ENCODE measurements at places on chromosomes 2 and 18.

DNA sequence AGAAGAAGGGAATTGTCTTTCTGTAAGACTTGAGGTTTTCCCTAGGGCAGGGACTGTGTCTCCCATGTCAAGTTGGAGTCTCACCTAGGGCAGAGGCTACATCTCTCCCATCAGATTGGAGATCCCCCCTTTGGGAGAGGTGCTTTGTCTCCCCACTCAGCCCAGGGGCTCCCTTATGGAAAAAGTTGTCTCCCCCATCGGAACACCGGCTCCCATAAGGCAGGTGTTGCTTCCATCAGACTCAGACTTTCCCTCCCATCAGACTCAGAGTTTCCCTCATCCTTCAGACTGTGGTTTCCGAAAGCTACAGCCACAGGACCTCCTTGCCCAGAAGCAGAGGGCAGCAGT is 5.8 kb downstream of the ANKRD53 start:
- DNase-seq = no peak

DNA sequence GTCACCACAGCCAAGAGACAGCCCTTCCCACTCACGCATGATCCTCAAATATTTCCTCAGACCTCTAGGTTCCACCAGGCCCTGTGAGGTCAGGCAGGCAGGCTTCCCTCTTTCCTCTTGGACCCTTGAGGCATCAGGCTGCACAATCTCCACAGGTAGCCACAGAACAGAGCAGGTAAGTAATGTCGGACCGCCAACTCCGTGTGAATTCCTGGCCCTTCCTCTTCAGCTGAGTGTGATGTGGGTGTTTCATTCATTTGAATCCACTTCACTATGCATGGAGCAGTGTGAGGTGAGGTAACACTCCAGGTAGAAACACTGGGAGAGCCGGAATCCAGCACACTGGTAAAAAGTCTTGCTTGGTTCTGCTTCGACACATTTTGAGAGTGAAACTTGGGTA is 44.0 kb downstream of the MRPL35 start:
- no peak for DNase-seq

- no peak for DNase-seq
These were observed 1641.7 kb upstream of the ACVR2A start for GRCh38 chr2:146203064-146203624.

GRCh38 chr2:241984271-241984655 is 114.7 kb downstream of the RTP5 start:
- no peak for DNase-seq

GRCh38 chr2:62705859-62706720 is 577 bp downstream of the EHBP1 start:
- DNase-seq = no peak

- DNase-seq = no peak
These were observed 20.9 kb upstream of the LMAN1 start for GRCh38 chr18:59379772-59380522.

DNA sequence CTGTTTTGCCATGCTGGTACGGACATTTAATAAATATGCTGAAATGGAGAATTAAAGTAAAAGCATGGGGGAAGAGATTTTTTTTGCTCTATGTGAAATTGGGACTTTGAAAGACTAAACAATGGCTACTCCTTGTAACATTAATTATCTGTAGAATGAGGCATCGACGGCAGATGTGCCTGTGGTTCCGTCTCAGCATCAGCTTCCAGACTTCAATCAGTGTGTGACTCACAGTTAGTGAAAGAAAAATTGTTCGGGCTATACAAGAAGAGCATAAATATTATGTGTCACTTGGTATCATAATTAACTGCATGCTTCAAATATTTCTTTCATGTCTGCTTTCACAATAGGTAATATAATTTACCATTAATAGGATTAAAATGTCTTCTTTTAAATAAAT is 117.0 kb upstream of the SMIM21 start:
- no peak for DNase-seq

DNA sequence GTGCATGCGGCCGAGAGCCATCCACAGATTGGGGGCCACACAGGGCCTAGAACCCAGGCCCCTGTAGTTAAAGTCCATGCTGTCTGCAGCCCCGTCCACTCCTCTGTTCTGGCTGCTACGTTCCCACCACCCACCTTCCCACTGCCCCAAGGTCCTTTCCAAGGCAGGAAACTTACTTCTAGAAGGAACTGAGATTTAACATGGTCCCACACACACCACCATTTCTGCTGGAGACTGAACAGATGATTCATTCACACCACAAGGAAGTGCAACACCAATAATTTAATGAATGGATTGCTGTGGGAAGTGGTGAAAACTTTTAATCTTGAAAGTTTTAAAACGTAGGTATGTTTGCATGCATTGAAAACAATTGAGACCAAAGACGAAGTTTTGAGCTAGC is 95.2 kb downstream of the LBH start:
- no peak for DNase-seq

- DNase-seq = no peak
These were observed 6.5 kb upstream of the LGALSL start for GRCh38 chr2:64447317-64448040.

- no peak for DNase-seq
These were observed 478.7 kb upstream of the TCF4 start for GRCh38 chr18:56066524-56067213.

GRCh38 chr2:217612920-217613319 is 389.9 kb downstream of the TNS1 start:
- DNase-seq = no peak

GRCh38 chr2:57343391-57344006 is 703.1 kb upstream of the VRK2 start:
- no peak for DNase-seq

- DNase-seq = no peak
These were observed 1.2 kb downstream of the SLC4A10 start for GRCh38 chr2:161625314-161625919.

DNA sequence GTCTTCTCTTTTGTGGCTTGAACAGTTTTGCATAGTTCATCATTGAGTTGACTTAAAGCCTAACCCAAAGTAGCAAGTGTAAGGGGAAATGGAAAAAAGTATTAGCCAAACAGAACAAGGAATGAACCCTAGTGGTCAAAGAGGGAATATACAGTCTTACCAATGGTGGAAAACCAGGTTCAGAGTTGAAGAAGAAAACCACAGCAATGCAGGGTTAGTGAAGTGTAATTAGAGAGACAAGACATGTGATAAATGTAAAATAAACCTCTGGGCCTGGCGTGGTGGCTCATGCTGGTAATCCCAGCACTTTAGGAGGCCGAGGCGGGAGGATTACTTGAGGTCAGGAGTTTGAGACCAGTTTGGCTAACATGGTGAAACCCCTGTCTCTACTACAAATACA is 2.4 kb downstream of the TTN start:
- no peak for DNase-seq

DNA sequence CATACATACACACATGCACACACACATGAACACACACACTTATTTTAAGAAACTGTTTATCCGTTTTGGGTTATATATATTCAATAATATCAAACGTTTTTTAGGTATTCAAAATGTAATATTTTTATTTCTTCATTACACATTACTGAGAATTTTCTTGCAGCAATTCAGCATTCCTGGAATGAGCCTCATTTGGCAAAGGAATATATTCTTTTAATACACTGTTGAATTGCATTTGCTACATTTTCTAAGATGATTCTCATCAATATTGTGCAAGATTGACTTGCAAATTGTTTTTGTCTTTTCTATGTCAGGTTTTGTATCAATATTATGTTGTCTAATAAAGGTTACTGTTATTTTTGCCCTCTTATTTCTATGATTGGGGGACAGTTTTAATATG is 276.1 kb upstream of the CYP26B1 start:
- DNase-seq = no peak

DNA sequence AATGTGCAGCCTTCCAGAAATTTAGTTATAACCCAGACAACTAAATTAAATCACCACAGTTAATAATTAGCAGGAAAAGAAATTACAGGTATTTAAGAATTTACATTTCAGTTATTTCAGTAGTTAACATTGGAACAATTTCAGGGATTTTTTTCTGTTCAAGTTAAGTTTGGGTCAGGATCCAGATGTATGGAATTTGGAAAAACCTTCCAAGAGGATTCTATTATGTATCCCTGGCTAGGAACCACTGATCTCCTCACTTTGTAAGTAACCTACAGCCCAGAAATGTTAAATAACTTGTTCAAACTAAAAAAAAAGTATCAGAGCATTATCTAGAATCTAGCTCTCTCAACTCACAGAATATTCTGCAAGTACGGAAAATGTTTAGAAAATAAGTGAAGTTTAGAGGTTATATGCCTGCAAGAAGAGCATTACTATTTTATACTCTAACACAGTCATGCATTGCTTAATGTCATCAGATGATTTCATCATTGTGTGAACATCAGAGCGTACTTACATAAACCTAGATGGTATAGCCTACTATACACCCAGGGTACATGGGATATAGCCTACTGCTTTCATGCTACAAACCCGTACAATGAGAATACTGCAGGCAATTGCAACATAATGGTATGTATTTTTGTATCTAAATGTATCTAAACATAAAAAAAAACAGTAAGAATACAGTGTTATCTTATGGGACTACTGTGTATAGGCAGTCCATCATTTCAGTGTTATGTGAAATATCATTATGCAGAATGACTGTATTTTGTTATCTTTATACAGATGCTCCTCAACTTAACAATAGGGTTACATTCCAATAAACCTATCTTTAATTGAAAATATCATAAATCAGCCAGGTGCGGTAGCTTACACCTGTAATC is 6.1 kb downstream of the NCKAP1 start:
- no peak for DNase-seq

DNA sequence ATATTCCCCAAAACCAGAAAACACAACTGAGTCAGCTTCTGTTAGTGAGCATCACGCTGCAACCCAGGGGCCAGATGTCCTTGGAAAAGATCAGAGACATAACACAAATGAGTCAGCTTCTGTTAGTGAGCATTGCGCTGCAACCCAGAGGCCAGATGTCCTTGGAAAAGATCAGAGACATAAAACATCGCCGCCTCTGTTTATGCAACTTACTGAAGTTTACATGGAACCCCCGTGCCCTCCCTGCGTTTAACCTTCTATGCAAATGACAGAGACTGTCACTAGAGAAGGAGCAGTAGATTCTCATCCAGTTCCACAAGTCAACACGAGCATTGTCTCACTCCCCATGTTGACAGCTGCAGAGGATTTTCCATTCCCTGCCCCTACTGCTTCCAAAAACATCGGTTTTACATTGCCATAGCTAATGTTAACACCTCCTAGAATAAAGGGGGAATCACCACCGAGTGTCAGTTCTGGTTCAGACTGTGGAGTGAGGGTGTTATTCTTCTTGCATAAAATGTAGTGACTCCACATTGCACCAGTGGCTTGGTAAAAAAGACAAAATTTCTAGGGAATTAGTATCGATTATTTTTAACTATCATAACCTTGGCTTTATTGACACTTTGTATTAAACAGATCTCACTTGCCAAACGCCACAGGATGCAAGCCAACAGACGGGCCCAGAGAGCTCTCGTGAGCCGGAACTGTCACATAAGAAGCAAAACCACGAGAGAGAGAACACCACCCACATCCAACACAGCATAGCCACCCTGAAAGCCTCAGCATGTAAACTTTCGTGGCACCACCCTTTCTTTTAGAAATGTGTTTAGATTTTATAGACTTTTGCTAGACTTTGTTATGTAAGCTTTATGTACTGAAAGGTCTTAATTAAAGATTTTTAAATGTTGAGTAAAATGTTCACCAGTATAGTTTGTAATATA is 87.7 kb downstream of the SH3YL1 start:
- no peak for DNase-seq

DNA sequence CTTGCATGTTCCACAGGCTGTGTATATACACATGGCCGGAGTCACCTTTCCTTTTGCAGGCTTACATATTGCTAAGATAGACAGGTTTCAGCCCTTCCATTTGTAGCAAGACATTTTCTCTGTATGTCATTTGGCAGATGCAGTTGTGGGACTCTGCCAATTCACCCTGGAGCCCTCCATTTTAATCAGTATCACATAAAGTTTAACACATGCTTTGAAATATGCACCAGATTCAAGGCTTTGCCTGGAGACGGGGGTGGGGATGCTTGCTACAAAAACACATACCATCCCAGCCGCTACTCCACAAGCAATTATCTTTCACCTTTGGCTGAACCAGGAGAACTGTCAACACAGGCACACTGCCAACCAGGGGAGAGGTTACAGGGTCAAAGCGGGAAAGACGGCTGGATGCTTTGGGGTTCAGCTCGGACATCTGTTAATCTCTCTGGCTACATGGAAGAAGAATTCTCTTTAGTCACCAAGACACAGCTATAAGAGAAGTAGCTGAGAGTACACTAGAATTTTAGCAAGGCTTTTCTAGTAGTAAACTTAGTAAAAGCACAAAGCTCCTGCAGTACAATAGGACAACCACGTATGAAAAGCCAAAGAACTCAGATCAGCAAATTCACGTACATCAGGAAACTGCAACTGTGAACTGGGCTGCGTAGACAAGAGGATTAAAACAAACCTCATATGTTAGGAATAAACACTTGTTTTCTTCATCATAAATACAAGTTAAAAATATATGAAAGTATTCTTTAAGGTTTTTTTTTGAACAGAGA is 130.9 kb downstream of the EXOC6B start:
- DNase-seq = peak; percentile 85

DNA sequence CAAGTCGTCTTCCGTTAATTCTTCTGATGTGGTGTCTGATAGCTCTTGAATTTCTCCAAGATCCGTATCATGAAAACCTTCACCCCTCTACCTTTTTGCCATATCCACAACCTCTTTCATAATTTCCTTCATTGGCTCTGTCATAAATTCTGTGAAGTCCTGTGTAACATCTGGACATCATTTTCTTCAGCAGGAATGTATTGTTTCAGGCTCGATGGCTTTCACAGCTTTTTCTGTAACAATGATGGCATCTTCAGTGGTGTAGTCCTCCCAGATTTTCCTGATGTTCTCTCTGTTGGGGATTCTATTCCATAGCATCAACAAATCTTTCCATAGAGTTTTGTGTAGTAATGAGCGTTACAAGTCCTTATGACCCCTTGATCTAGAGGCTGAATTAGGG is 114.2 kb upstream of the EML6 start:
- no peak for DNase-seq

DNA sequence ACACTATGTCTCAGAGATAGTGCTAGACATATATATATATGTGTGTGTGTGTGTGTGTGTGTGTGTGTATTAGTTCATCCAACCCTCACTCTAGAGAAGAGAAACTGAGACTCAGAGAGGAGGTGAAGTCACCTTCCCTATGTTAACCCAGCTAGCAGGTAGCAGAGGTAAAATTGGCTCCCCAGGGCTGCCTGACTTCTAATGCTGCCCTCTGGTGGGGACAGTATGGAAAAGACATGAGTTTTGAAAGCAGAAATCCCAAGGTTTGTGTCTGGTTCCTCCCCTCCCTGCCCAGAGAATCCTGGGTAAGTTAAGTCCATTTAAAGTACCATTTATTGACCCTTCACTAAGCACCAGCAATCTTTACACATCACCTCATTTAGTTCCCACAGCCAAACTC is 137.7 kb downstream of the THNSL2 start:
- DNase-seq = no peak

Data from right lung (tissue), 10 donors.